ENCODE measurements at places on chromosomes 2 and 18.

GRCh38 chr2:176269319-176270099 lies at the start of gene MTX2:
TSS of gene MTX2 (plus strand) at chr2:176269442. CDS start at chr2:176269630, 188 bp downstream.
- DNase-seq: peak; percentile 33

DNA sequence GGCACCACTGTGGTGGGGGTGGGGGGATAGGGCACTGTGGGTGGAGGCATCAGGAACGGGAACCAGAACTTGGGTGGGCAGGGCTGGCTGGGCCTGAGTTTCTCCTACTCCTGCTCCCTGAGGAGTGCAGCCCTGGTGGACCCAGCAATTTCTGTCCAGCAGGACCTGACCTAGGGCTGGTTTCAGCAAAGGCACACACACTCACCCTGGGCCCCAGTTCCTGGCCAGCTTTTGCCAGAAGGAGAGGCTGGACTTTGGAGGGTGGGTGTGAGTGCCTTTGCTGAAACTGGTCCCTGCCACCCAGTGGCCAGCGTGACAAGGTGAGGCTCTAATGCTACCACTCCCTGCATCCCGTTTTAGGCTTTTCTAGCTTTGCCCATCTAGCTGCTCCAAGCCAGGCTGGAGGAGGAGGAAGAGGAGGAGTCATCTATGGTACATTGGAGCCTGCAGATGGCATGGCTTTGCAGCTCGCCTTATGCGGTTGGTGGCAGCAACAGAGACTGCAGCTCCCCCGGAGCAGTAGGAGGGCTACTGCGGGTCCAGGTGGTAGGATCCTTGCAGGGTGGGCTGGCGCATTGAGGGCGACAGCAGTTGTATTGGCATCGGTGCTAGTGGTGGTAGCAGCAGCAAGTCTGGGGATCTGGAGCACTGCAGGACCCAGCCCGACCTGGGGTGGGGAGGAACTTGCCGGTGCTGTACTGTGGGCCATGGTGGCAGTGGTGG lies 40.4 kb upstream of the IMP4 start:
- no peak for DNase-seq

DNA sequence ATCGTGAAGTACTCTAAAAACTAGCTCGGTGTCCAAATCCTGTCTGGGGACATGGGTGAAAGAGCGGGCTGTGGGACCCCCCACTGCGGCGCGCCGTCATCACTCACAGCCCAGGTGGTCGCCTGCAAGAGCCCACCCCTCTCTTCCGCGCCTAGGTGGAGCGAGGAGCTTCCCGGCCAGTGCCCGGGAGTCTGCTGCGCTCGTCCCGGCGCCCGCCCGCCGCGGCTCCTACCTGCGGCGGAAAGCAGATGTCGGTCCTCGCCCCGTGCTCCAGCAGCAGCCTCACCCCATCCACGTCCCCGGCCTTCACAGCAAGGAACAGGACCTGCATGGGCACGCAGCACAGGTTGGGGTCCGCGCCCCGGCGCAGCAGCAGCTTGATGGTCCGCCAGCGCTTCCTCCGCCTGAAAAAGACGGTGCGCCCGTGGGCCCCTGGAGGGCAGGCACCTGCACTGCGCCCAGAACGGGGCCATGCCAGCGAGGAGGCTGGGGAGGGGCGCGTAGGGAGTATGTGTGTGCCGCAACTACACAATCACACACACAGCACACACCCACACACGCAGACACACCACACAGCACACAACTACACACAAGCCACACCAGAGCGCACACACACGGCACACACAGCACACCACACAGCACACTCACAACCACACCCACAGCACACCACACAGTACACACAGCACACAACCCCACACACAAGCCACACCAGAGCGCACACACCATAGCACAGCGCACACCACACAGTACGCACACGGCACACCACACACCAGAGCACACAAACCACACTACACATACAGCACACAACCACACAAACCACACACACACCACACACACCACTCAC lies 37.4 kb downstream of the ANKMY1 start:
- no peak for DNase-seq

DNA sequence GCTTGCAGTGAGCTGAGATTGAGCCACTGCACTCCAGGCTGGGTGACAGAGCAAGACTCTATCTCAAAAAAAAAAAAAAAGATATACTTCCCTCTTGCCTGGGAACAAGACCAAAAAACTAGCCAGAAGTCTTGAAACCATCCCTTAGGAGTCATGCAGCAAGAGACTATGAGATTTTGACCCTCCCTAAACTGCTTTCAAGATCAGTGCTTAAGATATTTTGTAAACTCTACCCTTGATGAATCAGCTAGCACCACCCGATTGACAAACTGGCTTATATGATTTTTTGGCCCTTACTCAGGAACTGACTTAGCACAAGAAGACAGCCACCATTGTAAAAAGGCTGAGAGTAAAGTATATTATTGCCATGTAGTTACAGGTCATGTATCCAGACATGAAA lies 3.8 kb downstream of the SULT1C3 start:
- no peak for DNase-seq

- no peak for DNase-seq
Observed at GRCh38 chr2:9141091-9141667, 65.4 kb upstream of the ASAP2 start.

DNA sequence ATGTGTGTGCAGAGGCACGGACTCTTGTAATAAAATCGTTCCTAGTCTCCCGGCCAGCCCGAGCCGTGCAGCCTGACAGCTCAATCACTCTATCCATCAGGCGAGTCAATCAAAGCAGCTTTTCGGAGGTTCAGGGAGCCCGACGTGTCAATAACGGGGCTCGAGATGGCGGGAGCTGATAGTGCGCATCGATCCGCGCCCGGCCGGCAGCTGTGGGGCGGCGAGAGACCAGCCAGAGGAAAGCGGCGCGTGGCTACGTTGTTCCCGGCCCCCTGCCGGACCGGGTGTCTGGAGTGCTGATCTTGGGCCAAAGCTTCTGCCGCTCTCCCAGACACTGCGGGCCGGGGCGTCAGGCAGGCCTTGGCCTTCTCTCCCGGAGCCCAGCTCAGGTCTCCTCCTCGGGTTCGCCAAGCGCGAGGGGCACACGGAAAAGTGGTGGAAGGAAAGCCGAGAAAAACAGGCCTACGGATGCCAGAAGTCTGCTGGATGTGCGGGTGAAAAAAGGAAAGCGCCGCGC lies 2.4 kb downstream of the EN1 start:
- DNase-seq: no peak

DNA sequence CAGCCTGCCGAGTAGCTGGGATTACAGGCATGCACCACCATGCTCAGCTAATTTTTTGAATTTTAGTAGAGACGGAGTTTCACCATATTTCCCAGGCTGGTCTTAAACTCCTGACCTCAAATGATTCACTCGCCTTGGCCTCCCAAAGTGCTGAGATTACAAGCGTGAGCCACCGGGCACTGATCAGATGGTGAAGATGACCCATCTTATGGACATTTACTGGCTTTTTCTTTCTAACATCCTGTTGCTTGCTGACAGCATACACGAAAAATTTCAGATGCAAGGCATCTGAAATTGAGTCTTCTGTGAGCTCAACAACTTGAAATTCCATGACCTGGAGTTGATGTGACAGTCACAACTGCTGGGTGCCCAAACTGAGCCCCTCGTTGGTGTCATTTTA lies 859.5 kb upstream of the CNTNAP5 start:
- no peak for DNase-seq

GRCh38 chr2:173311844-173312606 lies 42.6 kb upstream of the CDCA7 start:
- DNase-seq: no peak

DNA sequence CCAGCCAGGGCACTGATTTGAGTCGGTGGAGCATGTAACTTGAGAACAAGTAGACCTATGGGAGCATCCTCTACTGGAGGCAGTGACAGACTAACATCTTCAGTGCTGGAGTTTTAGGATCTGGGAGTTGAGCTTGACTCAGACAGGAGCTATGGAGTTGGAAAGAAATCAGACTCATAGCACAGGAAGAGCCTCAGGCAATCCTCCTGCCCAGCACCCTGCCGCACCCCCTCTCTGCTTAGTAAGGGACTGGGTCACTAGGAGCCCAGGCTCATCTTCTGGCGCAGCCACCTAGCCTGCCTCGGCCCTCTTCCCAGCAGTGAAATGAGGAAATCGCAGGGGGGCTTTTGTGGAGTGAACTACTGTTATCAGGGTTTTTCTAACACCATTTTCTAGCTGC lies 3.6 kb downstream of the ARID5A start:
- no peak for DNase-seq

DNA sequence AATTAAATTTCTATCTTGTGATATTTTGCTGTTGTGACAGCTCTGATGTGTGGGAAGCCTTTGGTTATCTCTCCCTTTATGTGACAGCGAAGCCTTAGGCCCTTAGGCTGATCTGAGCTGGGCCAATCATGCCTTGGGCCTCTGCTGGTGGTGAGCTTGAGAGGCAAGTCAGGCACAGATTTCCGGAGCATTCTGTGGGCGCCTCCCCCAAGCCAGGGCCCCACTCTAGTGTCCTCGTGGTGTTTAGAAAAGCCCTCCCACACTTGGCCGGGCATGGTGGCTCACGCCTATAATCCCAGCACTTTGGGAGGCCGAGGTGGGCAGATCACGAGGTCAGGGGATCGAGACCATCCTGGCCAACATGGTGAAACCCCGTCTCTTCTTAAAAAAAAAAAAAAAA lies 239.8 kb downstream of the SH3RF3 start:
- DNase-seq: no peak

DNA sequence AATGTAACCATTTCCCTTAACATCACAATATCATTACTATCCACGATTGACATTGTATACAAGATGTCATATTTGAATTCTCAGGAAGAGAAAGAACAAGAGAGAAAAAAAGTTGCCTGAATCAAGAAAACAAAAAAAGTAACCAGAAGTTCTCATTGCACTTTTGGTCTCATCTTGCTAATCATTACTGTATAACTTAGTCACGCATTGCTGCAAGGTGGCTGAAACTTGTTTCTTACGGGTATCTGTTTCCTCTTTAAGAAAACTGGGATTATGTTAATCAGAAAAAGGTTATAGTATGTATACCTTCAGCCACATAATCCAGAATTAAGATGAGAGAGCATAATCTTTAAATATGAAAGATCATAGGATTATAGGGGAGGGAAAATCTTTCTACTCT lies 639.7 kb upstream of the SYT4 start:
- no peak for DNase-seq

DNA sequence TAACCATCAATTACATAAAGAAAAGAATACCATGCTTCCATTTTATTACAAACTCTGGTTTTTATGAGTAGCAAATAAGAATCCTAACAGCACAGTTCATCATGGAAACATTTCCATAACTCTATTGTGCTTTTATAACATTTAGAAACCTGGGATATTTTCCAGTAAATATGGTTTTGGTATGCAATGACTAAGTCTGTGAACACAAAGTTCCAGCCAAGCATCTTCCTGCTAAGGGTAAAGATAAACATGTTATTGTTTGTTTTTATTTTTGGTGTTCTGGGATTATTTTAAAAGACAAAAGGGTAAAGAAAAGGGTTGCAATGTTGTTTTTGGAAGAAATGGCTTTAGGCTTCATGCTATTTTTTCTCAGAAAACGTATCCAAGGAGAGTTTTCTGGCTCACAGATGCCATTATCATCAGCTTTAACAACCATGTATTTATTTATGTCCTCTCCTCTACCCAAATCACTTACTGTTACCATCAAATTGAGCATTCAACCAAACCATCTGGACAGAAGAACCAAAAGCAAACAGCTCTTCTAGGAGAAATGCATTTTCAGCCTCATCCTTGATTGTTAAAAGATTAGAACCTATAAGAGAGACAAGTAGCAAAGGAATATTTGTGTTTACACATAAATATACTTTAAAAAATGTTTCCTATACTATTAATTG lies 116.0 kb downstream of the PLA2R1 start:
- DNase-seq: no peak

DNA sequence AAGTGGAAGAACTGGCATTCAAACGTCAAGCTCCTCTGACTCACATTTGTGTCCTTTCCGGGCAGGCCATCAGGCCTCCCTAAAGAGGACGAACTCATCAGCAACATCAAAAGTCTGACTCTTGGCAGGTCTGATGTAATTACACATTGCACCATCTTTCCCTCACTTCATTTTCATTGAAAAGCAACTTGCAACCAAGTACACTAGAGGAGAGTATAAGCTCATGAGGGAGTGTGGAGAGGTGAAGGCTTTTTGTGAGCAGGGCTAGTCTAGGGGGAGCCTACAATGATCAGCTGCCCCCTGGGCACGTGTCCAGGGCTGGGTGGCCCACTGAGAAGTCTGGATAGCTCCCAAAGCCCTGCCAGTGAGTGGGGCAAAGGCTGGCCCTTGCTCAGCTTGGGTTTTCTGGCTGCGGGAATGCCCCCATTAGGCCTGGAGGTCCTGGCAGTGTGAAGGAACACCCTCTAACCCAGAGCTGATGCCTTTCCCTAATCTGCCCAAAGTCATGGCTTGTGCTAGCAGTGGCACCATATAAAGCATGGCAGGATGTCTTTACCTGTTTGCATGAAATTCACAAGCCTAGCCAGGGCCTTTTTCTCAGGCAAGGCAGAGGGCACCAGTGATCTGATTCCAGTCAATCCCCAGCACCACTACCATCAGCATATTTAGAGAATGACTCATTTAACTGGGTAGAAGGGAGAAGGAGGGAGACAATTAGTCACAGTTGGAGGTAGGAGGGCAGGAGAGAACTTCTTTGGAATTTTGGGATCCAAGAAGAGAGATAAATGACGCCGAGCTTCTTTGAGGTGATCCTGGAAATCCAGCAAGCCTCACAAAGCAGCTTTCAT lies 8.5 kb upstream of the DAW1 start:
- DNase-seq: no peak

- no peak for DNase-seq
Observed at GRCh38 chr2:188028739-188029138, 262.9 kb upstream of the GULP1 start.

Measured in GM12864 (cell line).